Esophagus squamous epithelium (tissue), 5 donors: ENCODE measurements at places on chromosomes 7 and 10.

DNA sequence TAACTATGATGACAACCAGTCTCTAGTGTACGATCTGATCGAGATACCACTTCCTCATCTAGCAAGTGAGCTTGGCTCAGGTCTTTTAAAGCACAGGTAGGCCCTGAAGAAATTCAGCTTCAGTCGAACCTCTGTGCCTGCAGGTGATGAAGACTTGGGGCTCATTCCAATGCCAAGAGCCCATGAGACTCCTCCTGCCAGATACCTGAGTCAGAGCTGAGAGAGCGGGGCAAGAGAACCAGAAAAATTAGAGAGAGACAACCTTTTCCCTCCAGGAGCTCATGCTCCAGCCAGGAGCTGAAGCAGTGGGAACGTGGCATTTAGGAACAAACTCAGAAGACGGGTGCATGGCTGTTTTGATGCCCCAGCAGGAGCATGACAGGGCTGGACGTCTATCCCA lies 232.7 kb downstream of the FANK1 start:
- no peak for DNase-seq

DNA sequence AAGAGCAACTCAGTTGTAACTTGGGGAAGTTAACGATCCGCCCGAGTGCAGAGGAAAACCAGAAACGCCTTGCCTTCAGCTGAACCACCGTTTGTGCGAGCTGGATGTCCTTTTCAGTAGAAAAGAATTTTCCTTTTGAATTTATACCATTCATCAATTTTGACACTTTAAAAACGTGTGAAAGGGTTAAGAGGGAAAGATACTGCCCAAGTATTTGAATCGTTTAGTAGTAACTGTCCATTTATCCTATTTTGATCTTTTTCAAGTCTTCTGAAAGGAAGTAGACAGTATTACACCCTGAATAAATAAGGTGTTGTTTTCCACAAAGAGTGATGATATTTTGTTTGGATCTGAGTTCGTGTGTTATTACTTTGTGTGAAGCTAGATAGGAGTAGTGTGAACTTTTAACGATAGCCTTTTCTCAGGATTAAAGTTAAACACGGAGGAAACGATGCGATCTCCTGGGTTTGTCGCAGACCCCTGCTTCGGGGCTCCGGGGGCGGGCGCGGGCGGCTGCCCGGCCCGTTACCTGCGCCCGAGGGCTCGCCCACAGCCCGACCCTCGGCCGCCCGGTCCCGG lies 830 bp upstream of the BMI1 start:
- DNase-seq = no peak

GRCh38 chr10:21445163-21445562 lies 80.3 kb downstream of the SKIDA1 start:
- DNase-seq = no peak

GRCh38 chr7:105321754-105322455 lies 66.8 kb downstream of the SRPK2 start:
- DNase-seq = no peak

DNA sequence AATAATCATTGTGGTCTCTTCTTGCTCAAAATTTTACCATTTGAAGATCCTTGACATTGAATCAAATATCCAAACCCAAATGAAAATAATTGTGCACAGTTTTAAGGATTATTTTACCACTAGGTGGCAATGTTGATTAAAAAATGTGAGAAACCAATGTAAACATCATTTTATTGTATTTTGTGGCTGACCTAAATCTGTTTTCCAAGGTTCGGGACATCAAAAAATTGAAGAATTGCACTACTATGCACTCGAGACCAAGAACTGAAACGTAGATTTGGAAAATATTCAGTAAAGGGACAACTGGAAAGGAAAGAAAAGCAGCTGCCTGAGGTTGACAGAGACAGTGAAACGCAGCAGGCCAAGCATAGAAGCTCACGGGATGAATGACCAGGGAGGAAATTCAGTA lies 259.3 kb downstream of the SNX13 start:
- no peak for DNase-seq

DNA sequence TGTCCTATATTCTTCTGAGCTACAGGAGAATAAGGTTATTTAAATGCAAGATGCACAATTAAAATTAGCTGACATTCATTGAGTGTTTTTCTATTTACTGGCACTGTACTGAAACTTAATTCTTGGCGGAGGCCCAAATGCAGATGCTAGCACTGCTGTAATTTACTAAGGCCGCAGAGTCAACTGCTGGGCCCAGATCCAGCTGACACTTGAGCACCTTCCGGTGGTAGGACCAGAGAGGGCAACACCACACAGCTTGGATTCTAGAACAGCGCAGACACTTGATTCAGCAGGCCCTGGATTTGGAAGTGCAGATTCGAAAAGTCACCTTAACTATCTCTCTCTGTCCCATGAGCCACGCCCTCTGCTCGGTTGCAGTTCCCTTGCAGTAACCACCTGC lies 228.6 kb upstream of the TMEM72 start:
- no peak for DNase-seq

DNA sequence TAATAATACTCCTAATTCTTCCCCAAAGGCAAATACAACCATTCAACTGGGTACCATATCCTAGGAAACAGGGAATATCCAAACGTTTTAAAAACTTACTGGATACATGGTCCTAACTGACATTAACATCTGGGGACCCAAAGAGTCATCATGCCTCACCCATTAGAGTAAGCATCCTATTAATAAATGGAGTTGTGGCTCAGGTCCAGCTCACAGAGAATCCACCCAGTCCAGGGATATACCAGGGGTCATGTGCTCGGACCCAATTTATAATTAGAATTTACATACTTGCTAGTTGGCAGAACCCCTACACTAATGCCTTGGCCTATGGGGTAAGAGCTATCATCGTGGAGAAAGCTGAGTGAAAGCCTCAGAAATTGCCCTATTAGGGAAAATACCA lies 670.0 kb downstream of the XPNPEP1 start:
- no peak for DNase-seq

DNA sequence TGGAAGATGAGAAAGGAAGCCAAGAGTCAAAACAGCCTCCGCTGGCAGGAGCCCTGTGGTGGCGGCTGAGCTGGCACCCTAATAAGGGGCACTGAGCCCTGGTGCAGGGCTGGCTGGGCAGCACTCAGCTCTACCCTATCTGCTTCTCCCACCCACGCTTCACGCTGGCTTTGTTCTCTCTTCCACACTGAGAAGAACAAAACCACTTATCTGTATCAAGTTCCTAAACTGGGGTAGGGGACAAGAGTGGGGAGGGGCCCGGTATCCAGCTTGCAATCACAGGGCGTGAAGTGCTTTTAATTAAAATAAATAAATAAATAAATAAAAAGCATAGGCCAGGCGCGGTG lies 52.1 kb downstream of the FAM53B start:
- no peak for DNase-seq

DNA sequence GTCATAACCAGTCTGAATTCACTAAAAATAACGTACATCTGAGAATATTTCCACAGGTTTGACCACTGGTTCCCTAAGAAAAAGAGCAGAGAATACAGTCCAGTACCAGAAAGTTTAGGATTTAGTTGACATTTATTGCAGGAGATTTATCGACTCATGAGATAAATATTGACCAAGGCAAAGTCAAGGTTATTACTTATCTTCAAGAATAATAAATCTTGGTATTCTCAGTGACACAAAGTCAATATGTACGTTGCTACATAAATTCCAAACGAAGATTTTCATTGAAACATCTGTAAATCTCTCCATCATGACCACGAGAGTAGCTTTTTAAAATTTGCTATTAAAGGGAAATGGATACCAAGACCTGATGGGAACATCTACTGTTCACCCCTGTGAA lies 39.4 kb upstream of the GRB10 start:
- no peak for DNase-seq

GRCh38 chr7:131008840-131009711 lies 275.1 kb upstream of the KLF14 start:
- no peak for DNase-seq

DNA sequence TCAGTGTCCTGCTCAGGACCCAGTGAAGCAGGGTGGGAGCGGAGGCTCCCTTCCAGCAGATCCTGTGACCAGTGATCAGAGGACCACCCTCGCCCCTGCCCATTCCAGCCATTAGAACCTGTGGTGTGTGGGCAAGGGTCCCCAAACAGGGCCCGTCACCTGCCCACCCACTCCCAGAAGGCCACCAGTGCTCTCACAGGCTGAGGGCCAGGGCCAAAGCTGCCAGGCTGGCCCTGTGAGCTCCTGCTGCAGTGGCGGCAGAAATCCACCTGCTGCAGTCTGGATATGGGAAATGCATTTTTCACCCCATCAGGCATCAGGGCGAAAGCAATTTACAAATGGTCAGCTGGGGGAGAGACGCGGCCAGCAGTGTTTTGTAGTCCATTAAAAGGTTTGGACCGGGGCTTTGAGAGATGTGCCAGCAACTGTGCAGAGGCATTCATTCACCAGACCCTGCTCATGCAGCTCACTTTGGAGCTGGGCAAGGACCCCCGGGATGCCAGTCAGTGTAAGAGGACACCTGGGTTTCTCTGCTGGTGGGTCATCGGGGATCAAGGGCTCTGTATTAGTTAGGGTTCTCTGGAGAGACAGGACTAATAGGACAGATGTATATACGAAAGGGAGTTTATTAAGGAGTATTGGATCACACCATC lies 75.2 kb upstream of the PRLHR start:
- no peak for DNase-seq

GRCh38 chr10:32793033-32793432 lies 165.0 kb downstream of the ITGB1 start:
- no peak for DNase-seq

DNA sequence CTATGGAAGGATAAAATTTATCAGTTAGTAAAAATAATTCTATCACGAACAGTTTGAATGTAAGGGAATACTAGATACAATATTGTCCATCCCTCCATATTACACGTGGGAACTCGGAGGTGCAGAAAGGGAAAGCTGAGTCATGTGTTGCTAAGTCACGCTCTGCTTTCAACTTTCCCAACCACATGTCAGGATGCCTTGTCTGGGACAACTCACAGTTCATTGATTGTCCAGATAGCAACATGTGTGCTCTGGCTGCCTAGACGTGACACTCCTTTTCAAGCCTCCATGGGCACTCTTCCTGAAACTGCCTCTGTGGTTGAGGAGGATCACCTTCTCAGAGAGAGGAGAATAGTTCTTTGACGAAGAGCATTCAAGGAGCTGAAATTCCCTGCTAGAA lies 808.1 kb downstream of the GRID1 start:
- DNase-seq = no peak

DNA sequence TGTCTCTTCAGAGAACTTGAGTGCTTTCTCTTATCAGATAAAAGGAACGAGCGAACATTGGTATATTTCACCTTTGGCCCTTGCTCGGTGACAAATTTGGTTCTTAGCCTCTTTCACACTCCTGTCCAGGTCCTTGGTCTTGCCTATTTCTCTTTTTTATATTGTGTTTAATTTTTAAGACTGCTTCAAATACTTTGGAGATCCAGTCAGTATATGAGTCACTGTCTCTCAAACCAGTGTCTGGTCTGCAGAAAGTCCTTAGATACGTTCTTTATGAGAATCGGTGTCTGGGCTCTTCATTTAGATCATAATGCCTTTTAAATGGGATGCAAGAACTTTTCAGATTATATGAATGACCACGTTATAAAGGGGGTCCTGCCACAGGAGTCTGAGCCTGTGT lies 55.0 kb downstream of the PIK3AP1 start:
- no peak for DNase-seq

GRCh38 chr7:159094919-159095915 lies 49.5 kb downstream of the VIPR2 start:
- DNase-seq = no peak

DNA sequence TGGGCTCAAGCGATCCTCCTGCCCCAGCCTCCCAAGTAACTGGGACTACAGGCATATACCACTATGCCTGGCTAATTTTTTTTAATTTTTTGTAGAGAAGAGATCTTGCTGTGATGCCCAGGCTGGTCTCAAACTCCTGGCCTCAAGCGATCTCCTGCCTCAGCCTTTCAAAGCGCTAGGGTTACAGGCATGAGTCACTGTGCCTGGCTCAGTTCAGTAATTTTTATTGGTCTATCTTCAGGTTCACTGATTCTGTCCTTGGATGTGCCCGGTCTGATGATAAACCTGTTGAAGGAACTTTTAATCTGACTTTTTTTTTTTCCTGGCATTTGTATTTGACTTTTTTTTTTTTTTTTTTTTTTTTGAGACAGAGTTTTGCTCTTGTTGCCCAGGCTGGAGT lies 40.1 kb upstream of the STRIP2 start:
- no peak for DNase-seq

GRCh38 chr7:66807736-66808135 lies 67.2 kb downstream of the RABGEF1 start:
- no peak for DNase-seq
